ENCODE measurements at places on chromosomes 4 and X. TPM values are rescaled to one million over a fixed set of nuclear protein-coding genes. Genes with fewer than 3 reads are reported as not detected.

DNA sequence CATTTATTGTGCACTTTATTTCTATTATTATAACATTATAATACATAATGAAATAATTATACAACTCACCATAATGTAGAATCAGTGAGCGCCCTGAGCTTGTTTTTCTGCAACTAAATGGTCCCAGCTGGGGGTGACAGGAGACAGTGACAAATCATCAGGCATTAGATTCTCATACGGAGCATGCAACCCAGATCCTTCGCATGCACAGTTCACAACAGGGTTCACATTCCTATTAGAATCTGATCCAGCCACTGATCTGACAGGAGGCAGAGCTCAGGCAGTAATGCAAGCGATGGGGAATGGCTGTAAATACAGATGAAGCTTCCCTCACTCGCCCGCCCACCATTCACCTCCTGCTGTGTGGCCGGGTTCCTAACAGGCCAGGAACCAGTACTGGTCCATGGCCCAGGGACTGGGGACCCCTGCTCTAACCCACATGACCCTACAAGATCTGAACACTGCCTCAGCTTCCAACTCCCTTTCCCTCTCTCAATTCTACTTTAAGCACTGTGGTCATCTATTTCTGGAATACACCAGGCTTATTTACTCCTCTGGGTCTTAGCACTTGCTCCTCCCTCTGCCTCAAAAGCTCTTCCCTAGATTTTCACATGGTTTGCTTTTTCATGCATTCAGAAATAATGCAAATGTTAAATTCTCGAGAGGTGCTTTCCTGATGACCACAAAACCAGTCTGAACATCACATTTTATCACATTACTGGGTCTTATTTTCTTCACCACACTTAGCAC, 166.8 kb upstream of the HCCS start:
- DNase-seq: no peak

- DNase-seq: no peak
Measured at GRCh38 chr4:185278716-185279115, 69.3 kb downstream of the SNX25 start.

DNA sequence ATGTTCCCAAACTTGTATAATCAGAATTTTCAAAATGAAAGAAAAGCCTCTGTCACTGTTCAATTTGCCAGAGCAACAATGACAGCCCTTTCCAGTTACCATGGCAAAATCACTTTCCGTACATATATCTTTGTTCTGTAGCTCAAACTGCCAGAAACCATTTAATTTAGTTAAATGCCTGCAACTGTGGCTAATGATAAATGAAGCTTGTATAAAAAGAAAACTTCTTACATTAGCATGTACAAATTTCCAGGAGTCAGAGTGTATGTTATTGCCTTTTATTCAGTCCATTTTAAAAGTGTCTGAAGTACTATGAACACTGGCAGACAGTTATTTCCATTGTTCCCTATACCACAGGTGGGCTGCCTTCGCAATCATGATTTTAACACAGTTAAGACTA, 30.3 kb downstream of the ARAP2 start:
- DNase-seq: no peak

GRCh38 chr4:148041606-148042329, 309.9 kb downstream of the ARHGAP10 start:
- no peak for DNase-seq

DNA sequence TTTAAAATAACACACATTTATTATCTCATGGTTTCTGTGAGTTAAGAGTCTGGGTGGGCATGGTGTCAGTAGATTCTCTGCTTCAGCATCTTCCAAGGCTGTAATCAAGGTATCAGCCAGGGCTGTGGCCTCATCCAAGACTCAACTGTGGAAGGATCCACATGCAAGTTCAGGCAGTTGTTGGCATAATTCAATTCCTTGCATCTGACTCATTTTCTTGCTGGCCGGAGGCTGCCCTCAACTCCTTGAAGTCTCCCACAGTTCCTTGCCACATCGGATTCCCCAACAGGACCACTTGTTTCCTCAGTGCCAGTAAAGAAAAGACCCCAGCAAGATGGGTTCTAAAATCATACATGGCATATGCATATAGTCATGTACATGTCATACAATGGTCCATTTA, 93.4 kb downstream of the NPNT start:
- no peak for DNase-seq

DNA sequence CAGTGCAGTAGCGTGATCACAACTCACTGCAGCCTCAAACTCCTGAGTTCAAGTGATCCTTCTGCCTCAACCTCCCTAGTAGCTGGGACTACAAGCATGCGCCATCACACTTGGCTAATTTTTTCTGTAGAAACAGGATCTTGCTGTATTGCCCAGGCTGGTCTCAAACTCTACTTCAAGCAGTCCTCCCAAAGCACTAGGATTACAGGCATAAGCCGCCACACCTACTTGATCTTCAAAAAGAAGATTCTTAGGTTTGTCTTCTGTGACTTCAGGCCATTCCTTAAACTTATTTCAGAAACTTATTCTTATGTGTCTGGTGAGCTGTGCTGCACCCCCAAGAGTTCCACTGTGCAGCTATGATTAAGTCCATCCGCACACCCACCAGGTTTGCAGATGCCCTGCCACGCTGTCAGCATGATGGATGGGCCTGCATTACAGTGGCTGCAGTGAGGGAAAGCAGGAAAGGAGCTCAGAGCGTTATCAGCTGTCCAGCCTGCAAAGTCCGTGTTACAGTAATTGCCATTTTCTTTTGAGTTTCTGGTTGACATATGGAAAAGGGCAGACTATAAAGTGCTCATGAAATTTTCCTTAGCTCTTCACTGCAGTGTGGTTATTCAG, 146.6 kb downstream of the AASDH start:
- DNase-seq: peak; percentile 85

TMPRSS11B gene
- 6.7 TPM for total RNA-seq

DNA sequence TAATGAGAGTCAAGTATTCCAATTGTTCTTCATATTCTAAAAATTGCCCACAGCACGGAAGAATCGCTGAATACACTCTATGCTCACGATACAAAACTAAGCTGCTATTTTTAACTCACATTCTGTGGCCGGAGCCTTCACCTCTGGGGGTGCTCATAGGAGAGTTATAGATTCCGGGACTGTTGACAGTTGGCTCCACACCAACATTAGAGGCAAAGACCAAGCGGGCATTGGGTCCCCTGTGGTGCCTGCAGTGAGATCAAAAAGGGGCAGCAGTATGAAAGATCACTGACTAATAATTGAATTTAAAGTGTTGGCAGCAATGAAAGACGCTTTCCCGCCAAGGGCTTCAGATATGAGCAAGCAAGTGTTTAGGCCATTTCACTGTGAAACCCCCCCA, 146.0 kb downstream of the TMEM144 start:
- DNase-seq: no peak

GRCh38 chr4:55033296-55033695, 92.1 kb downstream of the KDR start:
- DNase-seq: no peak

CCDC160 gene
- total RNA-seq: not detected

MAPK10 gene
- total RNA-seq: 135 TPM

GRCh38 chr4:105624530-105624929, 72.1 kb downstream of the ARHGEF38 start:
- no peak for DNase-seq

FAAH2 gene
- total RNA-seq: 2.9 TPM

- DNase-seq: no peak
Measured at GRCh38 chrX:10246846-10247245, 90.1 kb downstream of the CLCN4 start.

- no peak for DNase-seq
Measured at GRCh38 chrX:100356351-100356896, 53.6 kb downstream of the PCDH19 start.

SHROOM4 gene
- total RNA-seq: 7.0 TPM

All from umbilical cord (tissue), 2 donors.